ENCODE measurements at places on chromosomes 3 and 15.

- DNase-seq, result no peak
Measured at GRCh38 chr15:66961407-66961884, 104.0 kb upstream of the SMAD3 start.

DNA sequence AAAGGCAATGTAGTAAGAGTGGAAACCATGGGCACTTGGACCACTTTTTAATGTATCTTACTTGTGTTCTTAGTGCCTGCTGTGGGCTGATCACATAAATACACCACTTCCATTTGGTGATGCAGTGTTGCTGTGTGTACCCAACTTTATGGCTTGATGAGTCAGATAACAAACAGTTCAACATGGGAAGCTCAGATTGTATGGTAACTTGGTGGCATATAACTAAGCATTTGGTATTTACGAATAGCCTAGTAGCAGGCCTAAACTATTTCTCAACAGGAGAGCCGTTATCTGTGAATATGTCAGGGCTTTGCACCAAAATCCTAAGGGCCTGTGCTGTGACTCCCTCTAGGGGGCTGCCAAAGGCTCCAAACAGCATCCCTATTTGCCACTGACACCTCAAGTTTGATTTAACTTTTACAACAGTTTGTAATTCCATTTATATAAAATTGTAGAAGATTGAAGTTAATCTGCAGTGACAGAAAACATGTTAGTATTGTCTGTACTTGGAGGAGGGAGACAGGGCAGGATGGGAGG lies 640.4 kb upstream of the CADM2 start:
- no peak for DNase-seq

DNA sequence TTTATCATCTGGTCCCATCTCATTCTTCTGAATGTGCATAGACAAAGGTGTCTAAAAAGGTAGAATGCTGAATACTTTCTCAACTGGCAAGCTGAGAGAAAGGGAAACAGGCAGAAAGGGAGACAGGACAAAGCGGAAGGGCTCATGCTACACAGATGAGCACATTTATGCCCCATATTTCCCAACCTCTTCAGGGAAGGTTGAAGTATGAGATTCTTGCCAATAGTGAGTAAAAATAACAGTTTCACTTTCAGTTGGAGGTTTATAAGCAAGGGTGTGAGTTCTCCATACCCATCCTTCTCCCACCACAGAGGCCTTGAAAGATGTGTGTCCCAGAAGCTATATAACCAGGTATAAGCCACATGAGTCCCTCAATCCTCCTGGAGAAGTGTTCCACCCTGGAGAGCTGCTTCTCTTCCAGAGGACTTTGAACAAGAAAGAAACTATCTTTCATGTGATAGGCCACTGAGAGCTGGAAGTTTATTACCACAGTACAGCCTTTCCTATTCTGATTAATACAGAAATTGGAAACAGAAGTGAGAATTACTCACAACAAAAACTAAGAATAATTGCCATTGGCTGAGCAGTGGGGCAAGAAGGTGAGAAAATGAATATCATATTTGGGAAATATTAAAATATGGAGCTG lies 709.4 kb upstream of the NR2F2 start:
- no peak for DNase-seq

- no peak for DNase-seq
Measured at GRCh38 chr15:67005294-67005996, 60.0 kb upstream of the SMAD3 start.

- no peak for DNase-seq
Measured at GRCh38 chr3:69970827-69971226, 28.7 kb upstream of the SAMMSON start.

Measured in activated CD8-positive, alpha-beta memory T cell treated with anti-CD3 and anti-CD28 coated beads for 1 hour (primary cell).